ENCODE measurements at places on chromosomes 16 and 17. TPM values are rescaled to one million over a fixed set of nuclear protein-coding genes. Genes with fewer than 3 reads are reported as not detected.

The NCBP3 gene
- total RNA-seq: 39.8 TPM

The CCL8 gene
- total RNA-seq: not detected

- no peak for DNase-seq
Observed at GRCh38 chr17:60699090-60699489, 21.4 kb downstream of the BCAS3 start.

- DNase-seq: no peak
Observed at GRCh38 chr16:14658063-14658462, 25.3 kb downstream of the BFAR start.

DNA sequence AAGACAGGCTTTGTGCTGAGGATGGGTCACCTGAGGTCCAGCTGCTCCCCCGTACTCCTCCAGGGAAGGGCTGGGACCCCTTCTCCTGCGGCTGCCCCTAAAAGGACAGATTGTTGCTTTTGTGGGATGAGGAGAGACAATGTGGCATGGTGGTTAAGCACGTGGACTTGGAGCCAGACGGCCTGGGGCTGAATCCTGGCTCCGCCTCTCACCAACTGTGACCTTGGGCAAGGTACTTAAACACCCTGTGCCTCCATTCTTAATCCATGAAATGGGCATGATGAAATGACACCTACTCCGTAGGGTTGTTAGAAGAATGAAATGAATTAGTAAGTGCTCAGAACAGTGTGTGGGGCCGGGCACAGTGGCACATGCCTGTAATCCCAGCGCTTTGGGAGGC lies 39.6 kb upstream of the PLCG2 start:
- DNase-seq: peak; percentile 78

DNA sequence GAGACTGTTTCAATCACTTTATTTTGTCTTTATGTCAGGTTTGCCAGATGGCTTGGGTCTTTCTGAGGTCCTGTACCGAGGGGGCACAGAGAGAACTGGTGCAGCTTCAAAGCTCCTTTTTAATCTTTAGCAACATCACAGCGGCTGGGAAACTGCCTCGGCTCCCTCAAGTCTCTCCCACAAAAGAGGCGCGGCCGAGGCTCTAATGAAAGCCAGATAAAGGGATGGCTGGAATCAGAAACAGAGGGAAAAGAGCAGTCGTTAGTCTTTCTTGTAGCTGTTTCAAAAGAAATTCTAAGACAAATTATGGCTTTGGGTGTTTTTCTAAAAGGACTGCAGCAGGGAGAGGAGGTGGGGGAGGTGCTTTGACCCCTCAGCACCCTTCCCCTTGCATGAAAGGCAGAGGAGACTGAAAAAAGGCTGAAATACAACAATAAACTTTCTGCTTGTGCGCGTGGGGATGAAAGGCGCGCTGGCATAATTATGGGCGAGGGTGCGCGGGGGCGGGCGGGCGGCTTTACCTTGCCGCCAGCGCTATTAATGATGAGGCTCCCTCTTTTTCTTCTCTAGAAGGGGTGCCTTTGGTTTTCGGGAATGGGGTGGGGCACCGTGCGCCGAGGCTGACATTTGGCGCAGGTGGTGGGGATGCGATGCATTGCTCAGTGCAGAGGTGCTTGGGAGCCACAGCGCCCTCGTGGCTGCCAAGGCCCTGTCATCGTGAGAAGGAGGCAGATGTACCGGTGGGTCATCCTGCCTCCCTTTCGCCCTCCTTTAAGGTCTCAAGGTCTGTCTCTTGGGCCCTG lies 22.3 kb upstream of the BRD7 start:
- no peak for DNase-seq

- DNase-seq: no peak
Observed at GRCh38 chr17:66175892-66176291, 16.0 kb downstream of the CEP112 start.

GRCh38 chr16:10976634-10977033 lies 32.3 kb downstream of the CLEC16A start:
- no peak for DNase-seq

GRCh38 chr17:73798111-73798748 lies 154.0 kb upstream of the SDK2 start:
- DNase-seq: no peak

- DNase-seq: no peak
Observed at GRCh38 chr16:75482434-75483205, 12.6 kb downstream of the CHST6 start.
